ENCODE measurements at places on chromosomes 13 and 19. TPM values are rescaled to one million over a fixed set of nuclear protein-coding genes. Genes with fewer than 3 reads are reported as not detected.

Gene CLDN10
- 89.9 TPM for polyA plus RNA-seq

Gene ERICH6B
- polyA plus RNA-seq, result 1.1 TPM

Gene TEX101
- polyA plus RNA-seq, result not detected

Gene MAP4K1
- polyA plus RNA-seq, result 4.2 TPM

Gene RNF225
- not detected for polyA plus RNA-seq

Gene KCNK6
- 3.9 TPM for polyA plus RNA-seq

Gene ACTMAP
- polyA plus RNA-seq, result 17.8 TPM

Gene NFILZ
- not detected for polyA plus RNA-seq

Gene IGFL3
- not detected for polyA plus RNA-seq

Gene ZNF613
- polyA plus RNA-seq, result 12.0 TPM

Gene EFNB2
- 37.8 TPM for polyA plus RNA-seq

Gene ANGPTL4
- 3.7 TPM for polyA plus RNA-seq

Gene CRX
- not detected for polyA plus RNA-seq

Gene KLK15
- polyA plus RNA-seq, result not detected

Gene NFKBIB
- polyA plus RNA-seq, result 5.1 TPM

Gene VSIG10L
- 4.2 TPM for polyA plus RNA-seq

Gene FLT3LG
- polyA plus RNA-seq, result 6.7 TPM

Gene TNFSF13B
- polyA plus RNA-seq, result 1.3 TPM

Gene TSHZ3
- 11.9 TPM for polyA plus RNA-seq

Gene PLA2G4C
- polyA plus RNA-seq, result 4.5 TPM

Gene ASF1B
- 19.4 TPM for polyA plus RNA-seq

Gene SRRM5
- polyA plus RNA-seq, result 0.41 TPM

Gene STOML3
- 0.08 TPM for polyA plus RNA-seq
